Sigmoid colon (tissue), 7 donors: ENCODE measurements at places on chromosomes 11 and 22. TPM values are rescaled to one million over a fixed set of nuclear protein-coding genes. Genes with fewer than 3 reads are reported as not detected.

SCUBE2 gene
- total RNA-seq = 10.9 TPM

IGSF22 gene
- total RNA-seq = not detected

PTPMT1 gene
- total RNA-seq = 152 TPM

OR8U1 gene
- total RNA-seq = not detected

TYR gene
- total RNA-seq = not detected

A4GALT gene
- total RNA-seq = 28.6 TPM

MS4A3 gene
- total RNA-seq = not detected

GLB1L2 gene
- total RNA-seq = 108 TPM
